K562 (cell line): ENCODE measurements at places on chromosomes 11 and 22. TPM values are rescaled to one million over a fixed set of nuclear protein-coding genes. Genes with fewer than 3 reads are reported as not detected.
A peak's percentile ranks its signal among the peaks of the same experiment; 100 is the strongest.

- no peak for DNase-seq
- H3K36me3 ChIP-seq = no peaks in the 10 kb centered on the region
- H3K27ac ChIP-seq = no peak overlapping the region
- H3K27me3 ChIP-seq = peaks cover 24% of the 10 kb centered on the region
Observed at GRCh38 chr11:119344291-119345010, 2.1 kb downstream of the MFRP start.

DNA sequence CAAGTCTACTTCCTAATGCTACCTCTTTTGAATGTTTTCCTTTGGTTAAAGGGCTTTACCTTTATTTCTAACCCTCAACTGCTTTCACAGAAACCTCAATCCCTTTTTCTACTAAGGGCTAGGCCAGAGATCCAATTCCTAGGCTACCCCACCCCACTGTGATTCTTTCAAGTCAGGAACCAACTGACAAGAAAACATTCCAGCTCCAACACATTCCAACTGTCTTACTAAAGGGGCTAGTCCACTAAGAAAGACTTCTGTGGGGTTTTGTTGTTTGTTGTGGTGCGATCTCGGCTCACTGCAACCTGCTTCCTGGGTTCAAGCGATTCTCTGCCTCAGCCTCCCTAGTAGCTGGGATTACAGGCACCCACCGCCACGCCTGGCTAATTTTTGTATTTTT lies 151.3 kb downstream of the APOL5 start:
- no peaks in the 10 kb centered on the region for H3K4me1 ChIP-seq
- no peaks in the 10 kb centered on the region for H3K36me3 ChIP-seq
- H3K27ac ChIP-seq = no peak overlapping the region
- H3K27me3 ChIP-seq = no peaks in the 10 kb centered on the region

GRCh38 chr11:68677432-68677831 lies 6.9 kb upstream of the GAL start:
- DNase-seq = peak; percentile 66
- H3K27ac ChIP-seq = no peak overlapping the region
- H3K27me3 ChIP-seq = peaks cover 16% of the 10 kb centered on the region; the same call in 2 of the 3 replicates
- no peaks in the 10 kb centered on the region; the same call in 2 of the 3 replicates for H3K4me1 ChIP-seq

GRCh38 chr11:125968354-125968753 lies 22.5 kb downstream of the VSIG10L2 start:
- peaks cover 15% of the 10 kb centered on the region for H3K27me3 ChIP-seq
- no peak for DNase-seq
- H3K4me1 ChIP-seq = peaks cover 2% of the 10 kb centered on the region; the same call in 1 of the 3 replicates
- H3K36me3 ChIP-seq = no peaks in the 10 kb centered on the region
- H3K27ac ChIP-seq = no peak overlapping the region

GRCh38 chr11:69463181-69463994 lies 18.1 kb upstream of the LINC01488 start:
- H3K4me1 ChIP-seq = peaks cover 24% of the 10 kb centered on the region
- H3K36me3 ChIP-seq = no peaks in the 10 kb centered on the region

Gene C11orf65
- total RNA-seq = 0.81 and 1.1 TPM in 2 replicates

Gene PRODH
- not detected in 2 replicates for total RNA-seq
